ENCODE measurements at places on chromosomes 3 and 15.

DNA sequence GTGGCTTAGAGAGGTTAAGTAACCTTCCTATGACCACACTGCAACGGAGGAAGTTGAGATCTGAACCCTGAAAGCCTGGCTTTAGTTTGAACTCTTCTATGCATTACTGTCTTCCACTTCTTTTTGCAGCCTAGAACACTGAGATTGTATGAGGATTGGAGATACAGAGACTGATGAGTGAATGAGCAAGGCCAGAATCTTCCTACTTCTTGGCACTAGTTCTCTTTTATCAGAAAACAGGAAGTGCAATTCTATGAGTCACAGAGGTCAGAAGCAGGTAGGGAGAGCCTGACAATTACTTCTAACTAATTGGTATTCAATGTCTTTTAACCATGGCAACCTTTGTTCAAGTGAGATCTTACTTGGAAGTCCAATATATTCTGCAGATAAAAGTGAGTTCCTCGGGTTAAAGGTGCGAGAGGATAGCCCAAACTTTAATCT, 219.0 kb downstream of the SHQ1 start:
- no peak for DNase-seq

DNA sequence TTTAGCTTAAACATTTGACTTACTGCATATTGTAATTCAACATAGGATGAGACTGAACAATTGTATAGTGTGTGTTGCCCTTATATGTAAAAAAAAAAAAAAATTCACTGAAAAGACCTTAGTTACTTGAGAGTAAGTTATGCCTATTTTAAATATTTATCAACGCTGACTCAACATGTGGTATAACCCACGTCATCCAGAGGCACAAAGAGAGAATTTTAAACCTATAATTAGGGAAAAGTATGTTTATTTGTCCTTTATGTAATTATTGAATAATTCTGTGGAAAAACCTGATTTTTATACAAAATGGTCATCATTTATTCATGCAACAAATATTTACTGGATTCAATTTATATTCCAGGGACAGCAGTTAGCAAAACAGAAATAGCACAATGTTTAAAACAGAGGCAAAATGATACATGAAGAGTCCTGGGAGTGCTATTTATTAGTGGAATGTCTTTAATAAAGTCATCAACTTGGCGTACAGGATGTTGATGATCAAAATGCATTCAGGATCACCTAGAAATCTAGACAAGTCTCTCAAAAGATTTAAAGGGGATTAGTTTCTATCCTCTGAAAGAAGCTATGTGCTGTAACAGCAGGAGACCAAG, 223.7 kb downstream of the PCCB start:
- no peak for DNase-seq

DNA sequence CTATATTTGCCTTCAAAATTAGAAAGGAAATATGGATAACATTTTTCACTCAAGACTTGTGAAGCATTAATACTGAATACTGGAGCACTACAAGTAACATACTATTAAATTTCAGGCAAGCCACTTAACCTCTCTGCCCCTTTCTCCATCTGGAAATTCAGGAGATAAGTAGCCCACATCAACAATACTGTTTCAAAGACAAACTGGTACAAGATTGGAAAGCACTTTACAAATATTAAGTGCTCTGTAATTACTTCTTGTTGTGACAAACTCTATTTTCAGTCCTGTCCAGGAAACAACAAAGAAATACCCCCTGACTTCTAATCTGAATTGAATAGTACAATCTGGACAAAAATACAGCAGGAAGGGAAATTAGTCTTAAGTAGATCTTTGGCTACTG, 49.3 kb downstream of the TMEM212 start:
- DNase-seq = no peak

- no peak for DNase-seq
Observed at GRCh38 chr15:75008629-75009326, 13.4 kb downstream of the SCAMP5 start.

DNA sequence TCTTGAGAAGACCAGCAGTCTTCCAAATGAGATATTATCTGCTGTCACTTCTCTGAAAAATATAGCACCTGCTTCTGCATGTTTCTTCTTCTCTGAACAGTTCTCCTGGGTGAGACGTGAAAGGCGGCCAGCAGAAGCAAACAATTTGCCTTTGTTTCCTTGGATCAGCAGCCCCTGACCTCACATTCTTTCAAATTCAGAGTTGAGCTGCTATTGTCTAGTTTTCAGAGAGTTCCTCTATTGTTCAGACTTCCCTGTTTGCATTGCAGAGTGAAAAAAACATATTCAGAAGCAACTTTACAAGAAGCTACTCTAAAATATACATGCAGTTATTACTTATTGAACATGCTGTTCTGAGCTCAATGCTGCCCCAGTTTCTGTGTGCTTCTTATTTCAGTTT, 653.6 kb downstream of the NAALADL2 start:
- DNase-seq = no peak

DNA sequence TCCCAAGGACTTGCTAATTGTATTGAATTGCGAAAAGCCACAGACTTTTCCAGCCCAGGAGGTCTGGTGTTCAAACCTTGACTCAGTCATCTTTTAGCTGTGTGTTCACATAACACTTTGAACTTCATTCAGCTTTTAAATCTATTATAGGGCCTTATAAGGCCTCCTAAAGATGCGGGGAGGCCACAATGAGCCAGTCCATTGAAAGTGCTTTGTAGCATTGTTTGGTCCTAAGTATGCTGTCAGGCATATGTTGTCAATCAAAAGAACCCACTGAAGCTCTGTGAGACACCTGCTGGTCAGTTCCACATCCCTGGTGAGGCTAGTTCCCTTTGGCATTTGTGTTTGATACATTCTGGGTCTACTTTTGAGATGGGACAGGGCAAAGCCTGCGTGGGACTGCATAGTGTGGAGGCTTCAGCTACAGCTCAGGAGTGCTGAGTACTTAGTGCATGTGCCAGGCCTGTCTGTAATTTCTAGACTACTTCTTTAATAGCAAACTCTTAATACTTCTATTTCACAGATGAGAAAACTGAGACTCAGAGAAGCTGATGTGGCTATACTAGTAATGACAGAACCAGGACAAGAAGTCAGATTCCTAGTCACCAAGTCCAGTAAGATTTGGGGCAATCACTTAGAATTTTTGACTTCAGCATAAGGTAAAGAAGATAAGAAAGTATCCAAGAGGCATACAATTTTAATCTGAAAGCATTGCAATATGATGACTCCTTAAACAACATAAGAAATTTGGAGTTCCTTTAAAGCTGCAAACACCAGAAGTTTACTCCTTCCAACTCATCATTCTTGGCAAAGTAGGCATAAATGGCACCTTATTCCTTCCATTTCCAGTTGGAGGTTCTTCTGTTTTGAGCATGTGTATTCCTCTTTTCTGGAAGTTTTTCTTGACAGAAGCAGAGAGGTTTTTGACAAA, 213.0 kb downstream of the PDCD6IP start:
- no peak for DNase-seq

Data from stimulated activated CD8-positive, alpha-beta memory T cell treated with anti-CD3 and anti-CD28 coated beads, Interleukin-15, amount 100 ng/mL, for 24 hours (primary cell).